IMR-90 (cell line): ENCODE measurements at places on chromosomes 4 and X.

GRCh38 chr4:153890761-153891160 is 101.9 kb upstream of the SFRP2 start:
- no peak for DNase-seq

- no peak for DNase-seq
Measured at GRCh38 chrX:50635817-50636365, 165.3 kb upstream of the DGKK start.

DNA sequence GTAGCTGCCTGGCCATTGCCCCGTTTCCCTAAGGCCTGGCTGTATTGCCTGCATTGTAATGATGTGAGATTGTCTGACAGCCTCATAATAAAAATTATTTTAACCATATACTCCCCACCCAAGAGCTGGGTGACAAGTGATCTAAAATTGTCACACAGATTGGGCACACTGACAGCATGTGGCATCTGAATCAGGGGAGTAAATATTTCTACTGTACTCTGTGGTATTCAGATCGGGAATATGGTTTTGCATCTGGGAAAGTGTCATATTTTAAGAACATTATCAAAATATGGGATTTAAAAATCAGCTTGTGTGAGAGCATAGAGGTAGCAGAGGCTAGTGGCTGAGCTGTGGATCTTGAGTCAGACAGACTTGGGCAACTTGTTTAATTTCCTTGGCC is 135.8 kb upstream of the PDLIM3 start:
- no peak for DNase-seq

DNA sequence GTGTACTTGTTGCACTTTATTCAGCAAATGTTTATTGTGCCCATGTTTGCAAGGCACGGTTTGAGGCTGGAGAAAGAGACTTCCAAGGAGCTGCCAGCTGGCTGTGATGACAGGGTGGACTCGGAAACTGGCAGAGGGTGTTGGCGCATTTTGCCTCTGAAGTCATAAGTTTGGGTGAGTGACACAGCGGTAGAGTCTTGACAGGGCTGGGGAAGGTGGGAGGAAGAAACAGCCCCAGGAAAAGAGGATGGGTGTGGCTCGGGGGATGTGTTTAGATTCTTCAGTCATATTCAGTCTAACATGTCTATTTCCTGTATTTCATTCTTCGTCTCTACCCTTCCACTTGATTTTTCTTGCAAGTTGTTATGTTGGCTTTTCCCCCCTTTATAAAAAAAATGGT is 77.0 kb upstream of the STOX2 start:
- DNase-seq, result no peak

GRCh38 chrX:80929251-80929650 is 119.6 kb upstream of the BRWD3 start:
- no peak for DNase-seq

GRCh38 chrX:65602221-65602560 is 65.3 kb upstream of the MSN start:
- no peak for DNase-seq

DNA sequence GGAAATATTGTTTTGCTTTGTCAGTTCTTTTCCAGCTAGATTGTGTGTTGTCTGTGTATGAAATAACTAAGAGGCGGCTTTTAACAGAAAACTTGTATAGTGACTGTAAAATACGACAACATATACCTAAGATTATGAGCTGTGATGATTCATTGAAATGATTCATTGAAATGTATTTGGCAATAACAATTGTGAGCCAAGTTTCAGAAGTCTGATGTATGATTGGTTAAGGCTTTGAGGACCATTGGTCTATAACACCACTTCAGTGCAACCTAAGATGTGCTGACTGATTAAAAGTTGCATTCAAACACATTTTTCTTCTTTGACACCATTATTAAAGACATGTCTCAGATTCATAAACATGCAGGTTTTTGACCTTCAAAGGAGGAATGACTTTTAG is 76.6 kb downstream of the PTPN13 start:
- peak; percentile 83 for DNase-seq

DNA sequence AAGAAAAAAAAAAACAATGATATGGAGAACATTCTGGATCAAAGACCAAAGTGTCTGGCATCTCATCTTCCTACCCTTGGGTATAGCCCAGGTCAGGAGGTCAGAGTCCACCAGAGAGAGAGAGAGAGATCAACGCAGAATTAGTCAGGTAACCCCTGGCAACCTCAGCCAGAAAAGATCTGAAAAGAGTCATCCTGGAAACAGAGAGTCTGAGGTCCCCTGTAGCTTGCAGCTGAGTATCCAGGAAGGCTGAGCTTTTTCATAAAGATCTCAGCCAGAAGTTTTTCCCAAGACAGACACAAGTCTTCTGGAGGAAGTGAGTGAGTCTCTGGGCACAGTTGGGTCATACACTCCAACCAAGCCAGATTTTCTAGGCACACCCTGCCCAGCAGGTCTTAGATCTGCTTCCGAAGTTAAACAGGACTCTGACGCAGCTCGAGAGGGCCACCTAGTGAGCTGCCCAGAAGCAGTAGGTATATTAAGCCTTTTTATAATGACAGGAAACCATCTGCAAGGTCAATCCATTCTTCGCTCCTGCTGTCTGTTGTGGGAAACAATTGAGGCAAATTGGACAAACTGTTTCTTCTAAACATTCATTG is 35.7 kb downstream of the ACE2 start:
- DNase-seq, result peak; percentile 44

GRCh38 chr4:139878050-139878449 is 212.4 kb downstream of the MGST2 start:
- DNase-seq, result no peak

DNA sequence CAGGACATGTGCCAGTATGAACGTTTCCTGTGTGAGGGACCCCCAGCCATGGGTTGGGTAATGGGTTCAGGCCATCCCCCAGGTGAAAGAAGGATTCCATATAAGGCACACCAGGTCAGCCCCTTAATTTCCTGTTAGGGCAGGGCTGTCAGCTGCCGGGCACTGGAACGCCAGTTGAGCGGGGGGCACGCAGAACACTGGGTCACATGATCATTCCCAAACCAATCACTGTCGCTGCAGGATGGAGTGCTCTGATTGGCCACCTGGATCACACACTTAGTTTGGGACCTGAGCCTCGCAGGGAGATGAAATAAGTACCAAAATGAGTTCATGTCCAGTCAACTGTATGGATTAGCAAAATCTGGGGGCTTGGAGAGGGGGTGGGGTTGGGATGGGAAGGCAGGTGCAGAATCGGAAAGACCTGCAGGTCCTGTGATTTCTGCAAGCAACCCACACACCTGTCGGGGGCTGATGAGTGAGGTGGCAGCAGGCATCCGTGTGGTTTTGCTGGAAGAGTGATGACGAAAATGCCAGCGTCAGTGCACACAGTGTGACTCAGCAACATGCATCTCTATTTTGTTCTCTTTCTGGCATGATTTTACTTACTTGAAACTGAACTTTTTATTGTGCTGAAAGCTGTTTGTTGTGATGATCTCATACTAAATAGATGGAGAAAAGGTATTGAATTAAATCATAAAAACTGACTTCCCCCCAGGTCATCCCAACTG is 32.2 kb downstream of the RNF212 start:
- DNase-seq, result peak; percentile 71

DNA sequence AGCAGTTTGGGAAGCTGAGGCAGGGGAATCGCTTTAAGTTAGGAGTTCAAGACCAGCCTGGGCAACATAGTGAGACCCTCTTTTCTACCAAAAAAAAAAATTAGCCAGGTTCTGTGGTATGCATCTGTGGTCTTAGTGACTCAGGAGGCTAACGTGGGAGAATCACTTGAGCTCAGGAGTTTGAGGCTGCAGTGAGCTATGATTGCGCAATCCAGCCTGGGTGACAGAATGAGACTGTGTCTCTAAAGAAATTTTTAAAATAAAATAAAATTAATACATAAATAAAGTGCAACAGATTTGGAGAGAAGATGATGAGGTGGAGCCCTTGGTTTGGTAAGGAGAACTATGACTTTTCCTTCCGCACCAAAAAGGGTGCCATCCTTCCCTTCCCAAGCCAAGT is 436.9 kb downstream of the NLGN4X start:
- DNase-seq, result no peak

DNA sequence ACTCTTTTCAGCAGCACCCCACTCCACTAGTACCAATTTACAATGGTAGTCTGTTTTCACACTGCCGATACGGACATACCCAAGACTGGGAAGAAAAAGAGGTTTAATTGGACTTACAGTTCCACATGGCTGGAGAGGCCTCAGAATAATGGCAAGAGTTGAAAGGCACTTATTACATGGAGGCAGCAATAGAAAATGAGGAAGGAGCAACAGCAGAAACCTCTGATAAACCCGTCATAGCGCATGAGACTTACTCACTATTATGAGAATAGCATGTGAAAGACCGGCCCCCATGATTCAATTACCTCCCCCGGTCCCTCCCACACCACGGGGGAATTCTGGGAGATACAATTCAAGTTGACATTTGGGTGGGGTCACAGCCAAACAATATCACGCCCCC is 34.1 kb upstream of the MAGEA4 start:
- no peak for DNase-seq

- DNase-seq, result peak; percentile 34
Measured at GRCh38 chr4:1958276-1959103, 50.3 kb downstream of the NELFA start.

DNA sequence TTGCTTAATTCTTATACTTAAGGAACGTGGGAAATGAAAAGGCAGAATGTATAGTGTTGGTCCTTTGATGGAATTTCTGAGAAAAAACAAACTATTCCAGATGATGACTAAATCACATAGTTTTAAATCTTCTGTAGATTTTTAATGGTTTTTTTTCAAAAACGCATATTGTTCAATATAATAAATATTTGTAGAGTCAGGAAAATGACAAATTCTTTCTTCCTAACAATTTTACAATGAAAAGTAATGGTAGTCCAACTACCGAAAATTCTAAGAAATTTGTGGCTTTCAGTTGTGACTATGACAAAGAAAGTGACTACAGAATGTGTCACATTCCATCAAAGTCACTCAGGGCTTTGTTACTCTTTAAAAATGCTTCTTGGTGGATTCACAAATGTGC is 164.8 kb upstream of the PITX2 start:
- DNase-seq, result peak; percentile 27

GRCh38 chrX:123475068-123475724 is 257.7 kb downstream of the THOC2 start:
- no peak for DNase-seq

DNA sequence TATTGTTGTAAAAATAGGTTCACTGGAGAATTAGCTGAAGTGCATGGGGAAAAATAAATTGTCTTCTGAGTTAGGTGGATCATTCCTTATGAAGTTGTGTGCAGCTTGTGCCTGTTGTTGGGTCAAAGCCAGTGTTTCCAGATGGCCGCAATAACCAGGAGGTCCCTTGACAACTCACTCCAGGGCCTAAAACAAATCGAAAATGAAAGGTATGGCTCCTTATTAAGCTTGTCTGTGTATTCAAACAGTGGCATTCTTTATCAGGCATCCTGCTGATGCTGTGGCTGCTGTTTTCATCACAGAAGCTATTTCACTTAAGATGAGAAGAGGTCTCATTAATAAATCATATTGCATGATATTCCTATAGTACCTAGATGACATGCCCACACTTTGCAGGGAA is 80.2 kb downstream of the GRIA2 start:
- no peak for DNase-seq

GRCh38 chr4:2649604-2650114 is 106.5 kb downstream of the TNIP2 start:
- DNase-seq, result no peak

- no peak for DNase-seq
Measured at GRCh38 chr4:48270523-48270897, 872 bp upstream of the TEC start.

DNA sequence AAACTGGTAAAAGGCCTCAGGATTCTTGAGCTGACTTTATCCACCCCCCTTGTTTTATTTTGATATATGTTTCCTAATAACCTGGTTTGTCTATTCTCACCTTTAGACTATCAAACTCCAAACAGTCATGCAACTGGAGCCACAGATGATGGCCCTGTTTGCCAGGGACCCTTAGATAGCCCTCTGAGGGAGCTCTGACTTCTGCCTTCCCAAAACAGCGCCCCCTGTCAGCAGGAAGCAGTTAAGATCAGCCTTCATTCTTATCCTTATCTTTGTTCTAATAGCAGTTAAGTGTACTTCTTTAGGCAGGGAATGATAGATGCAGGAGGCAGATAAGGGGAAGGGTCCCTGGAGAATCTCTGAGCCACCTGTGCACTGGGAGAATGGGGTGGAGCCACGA is 27.5 kb upstream of the CXCL13 start:
- no peak for DNase-seq

- DNase-seq, result no peak
Measured at GRCh38 chrX:18575744-18576143, 96.2 kb downstream of the RS1 start.

DNA sequence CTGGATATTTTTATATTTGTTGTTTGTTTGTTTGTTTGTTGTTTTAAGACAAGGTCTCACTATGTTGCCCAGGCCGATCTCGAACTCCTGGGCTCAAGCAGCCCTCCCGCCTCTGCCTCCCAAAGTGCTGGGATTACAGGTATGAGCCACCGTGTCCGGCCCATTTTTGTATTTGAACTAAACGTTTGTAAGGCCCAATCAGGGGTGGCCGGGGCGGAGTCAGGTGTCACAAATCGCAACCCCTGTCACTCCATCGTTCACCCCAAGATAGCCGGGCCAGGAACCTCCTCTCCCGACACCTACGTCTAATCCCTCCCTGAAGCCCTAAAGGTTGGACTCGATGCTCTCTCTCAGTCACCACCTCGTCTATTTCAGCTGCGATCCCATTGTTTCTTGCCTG is 722 bp upstream of the EFHC2 start:
- DNase-seq, result no peak

- peak; percentile 19 for DNase-seq
Measured at GRCh38 chr4:100489305-100489704, 28.5 kb downstream of the EMCN start.

- DNase-seq, result peak; percentile 95
Measured at GRCh38 chrX:115344885-115345614, 55.5 kb downstream of the LUZP4 start.

DNA sequence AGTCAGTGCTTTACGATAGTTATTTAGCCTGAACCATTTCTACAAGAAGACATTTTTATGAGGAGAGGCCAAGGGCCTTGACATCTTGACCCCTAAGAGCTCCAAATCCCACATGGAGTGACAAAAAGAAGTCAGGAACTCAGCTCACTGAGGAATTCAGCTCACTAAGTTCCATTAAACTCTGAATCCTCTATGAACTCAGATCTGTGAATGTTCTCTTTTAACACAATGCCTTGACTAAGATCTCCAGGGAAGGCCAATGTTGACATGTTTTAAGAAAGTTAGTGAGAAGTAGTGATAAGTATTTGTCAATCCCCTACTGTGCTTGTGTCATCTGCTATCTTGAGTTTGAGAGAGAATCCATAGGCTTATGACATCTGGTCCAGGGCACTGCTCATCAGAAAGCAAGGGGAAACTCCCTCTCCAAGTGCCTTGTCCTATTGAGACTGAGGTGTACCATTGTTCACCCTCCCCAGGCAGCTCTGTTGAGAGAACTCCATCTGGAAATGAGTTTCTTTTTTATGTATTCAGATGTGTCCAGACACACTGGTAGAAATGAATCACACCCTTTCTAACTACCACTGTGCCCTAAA is 68.7 kb upstream of the PCDH19 start:
- no peak for DNase-seq

DNA sequence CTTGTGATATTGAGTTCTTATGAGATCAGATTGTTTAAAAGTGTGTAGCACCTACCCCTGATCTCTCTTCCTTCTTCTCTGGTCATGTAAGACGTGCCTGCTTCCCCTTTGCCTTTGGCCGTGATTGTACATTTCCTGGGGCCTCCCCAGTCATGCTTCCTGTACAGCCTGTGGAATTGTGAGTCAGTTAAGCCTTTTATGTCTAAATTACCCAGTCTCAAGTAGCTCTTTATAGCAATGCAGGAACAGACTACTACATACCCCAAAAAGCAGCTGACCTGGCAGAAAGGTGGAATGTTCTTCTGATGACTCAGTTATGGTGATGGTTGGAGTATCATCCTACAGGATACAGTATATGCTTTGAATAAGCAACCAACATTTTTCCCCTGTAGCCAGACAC is 11.4 kb upstream of the MCUB start:
- peak; percentile 92 for DNase-seq
